ENCODE measurements at places on chromosomes 7 and 10. TPM values are rescaled to one million over a fixed set of nuclear protein-coding genes. Genes with fewer than 3 reads are reported as not detected.

The FXYD4 gene
- 0.95 TPM for total RNA-seq

The ATP6V0A4 gene
- 0.37 TPM for total RNA-seq

The SDK1 gene
- 15.1 TPM for total RNA-seq

The LFNG gene
- total RNA-seq: 16.8 TPM

The PCLO gene
- total RNA-seq: 6.5 TPM

The CYP26A1 gene
- total RNA-seq: not detected

The MRPL43 gene
- 35.4 TPM for total RNA-seq

The SPDYE16 gene
- not detected for total RNA-seq

The OGDHL gene
- 0.79 TPM for total RNA-seq

The C10orf95 gene
- total RNA-seq: not detected

The GRM3 gene
- total RNA-seq: 0.21 TPM

The DYDC2 gene
- total RNA-seq: not detected

The FAM25C gene
- not detected for total RNA-seq

The TAC1 gene
- 1.7 TPM for total RNA-seq

The SGMS1 gene
- 86.4 TPM for total RNA-seq

The MPP7 gene
- total RNA-seq: 31.2 TPM

The VSTM4 gene
- 60.2 TPM for total RNA-seq

The C10orf90 gene
- 0.85 TPM for total RNA-seq

The RPEL1 gene
- total RNA-seq: not detected

The NXPH1 gene
- 2.0 TPM for total RNA-seq

The GRID1 gene
- total RNA-seq: 3.9 TPM

The CREB5 gene
- 53.5 TPM for total RNA-seq

The OR6B1 gene
- total RNA-seq: not detected

The ERVW-1 gene
- not detected for total RNA-seq

The VWA2 gene
- total RNA-seq: 4.6 TPM

The ADGRA1 gene
- total RNA-seq: not detected

The MTURN gene
- total RNA-seq: 55.6 TPM

The NFE2L3 gene
- 2.4 TPM for total RNA-seq

The PSMG3 gene
- total RNA-seq: 12.1 TPM

The TMEM209 gene
- total RNA-seq: 18.6 TPM

The HTR5A gene
- not detected for total RNA-seq

The GSAP gene
- total RNA-seq: 14.9 TPM

The PAPOLB gene
- total RNA-seq: 2.2 TPM

The GPER1 gene
- 1.9 TPM for total RNA-seq

The BBS9 gene
- total RNA-seq: 72.8 TPM

The ZFAND4 gene
- total RNA-seq: 19.2 TPM

The ACSL5 gene
- 38.8 TPM for total RNA-seq

The PRSS37 gene
- total RNA-seq: not detected

The RAB19 gene
- total RNA-seq: 1.7 TPM

The TES gene
- 207 TPM for total RNA-seq

The TMEM225B gene
- 1.1 TPM for total RNA-seq

The IDI2 gene
- not detected for total RNA-seq

The CDHR3 gene
- 10.8 TPM for total RNA-seq

The ELN gene
- 483 TPM for total RNA-seq

The CBLL1 gene
- total RNA-seq: 24.0 TPM

The FAM185A gene
- total RNA-seq: 17.8 TPM

The GPR15LG gene
- 16.6 TPM for total RNA-seq

The EVX1 gene
- total RNA-seq: 1.1 TPM

The PNLIP gene
- total RNA-seq: not detected

The WIPF3 gene
- 0.95 TPM for total RNA-seq

The PIP gene
- total RNA-seq: not detected

The KLF14 gene
- 0.32 TPM for total RNA-seq

The FANK1 gene
- total RNA-seq: 2.0 TPM

The NOS3 gene
- total RNA-seq: 6.0 TPM

The DENND2A gene
- 34.4 TPM for total RNA-seq

The ATE1 gene
- 62.7 TPM for total RNA-seq

Measured in urinary bladder (tissue), 4 donors.